ENCODE measurements at places on chromosomes 12 and 14.
A peak's percentile ranks its signal among the peaks of the same experiment; 100 is the strongest.

DNA sequence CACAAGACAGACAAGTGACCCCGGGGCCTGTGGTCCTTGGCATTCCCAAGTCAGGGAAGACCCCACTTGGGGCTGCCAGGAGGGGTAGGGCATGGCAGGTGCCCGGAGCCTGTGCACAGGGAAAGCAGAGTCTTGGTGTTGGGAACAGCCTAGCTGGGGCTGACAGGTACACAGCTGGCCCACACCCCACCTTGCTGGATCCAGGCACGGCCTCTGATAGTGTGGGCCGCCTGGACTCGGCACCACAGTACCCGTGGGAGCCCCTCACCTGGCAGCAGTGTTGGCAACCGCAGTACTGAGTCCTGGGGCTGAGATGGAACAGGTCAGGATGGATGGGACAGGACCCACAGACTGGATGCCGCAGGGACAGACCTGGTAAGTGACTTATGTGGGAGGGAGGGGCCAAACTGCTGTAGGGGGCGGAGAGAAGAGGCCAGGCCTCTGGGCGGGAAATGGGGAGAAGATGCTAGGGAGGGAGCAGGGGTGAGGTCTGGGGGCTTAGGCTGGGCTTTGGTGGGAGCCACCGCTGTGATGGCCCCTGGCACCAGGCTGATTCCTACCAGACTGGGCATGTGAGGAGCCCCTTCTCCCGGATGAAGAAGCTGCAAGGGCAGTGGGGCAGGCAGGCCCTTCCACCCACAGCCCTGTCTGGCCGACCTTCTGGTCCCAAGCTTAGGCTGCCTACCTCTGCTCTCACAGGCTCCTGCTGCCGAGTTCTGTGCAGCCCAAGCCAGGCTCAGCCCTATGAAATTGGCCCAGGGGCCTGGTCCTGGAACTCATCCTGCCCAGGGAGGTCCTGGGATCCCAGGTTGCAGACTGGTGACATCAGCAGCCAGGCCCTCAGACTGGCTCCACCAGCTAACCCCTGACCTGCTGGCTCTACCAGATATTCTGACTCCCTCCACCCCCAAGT lies at the start of gene TGM1:
TGM1 (minus strand) TSS at position 357 of the 913 bp plus-strand sequence. CDS start 825 bp downstream, outside the sequence.
- no peak for DNase-seq

- no peak for DNase-seq
Measured at GRCh38 chr14:38233218-38233617, 22.7 kb downstream of the CLEC14A start.

DNA sequence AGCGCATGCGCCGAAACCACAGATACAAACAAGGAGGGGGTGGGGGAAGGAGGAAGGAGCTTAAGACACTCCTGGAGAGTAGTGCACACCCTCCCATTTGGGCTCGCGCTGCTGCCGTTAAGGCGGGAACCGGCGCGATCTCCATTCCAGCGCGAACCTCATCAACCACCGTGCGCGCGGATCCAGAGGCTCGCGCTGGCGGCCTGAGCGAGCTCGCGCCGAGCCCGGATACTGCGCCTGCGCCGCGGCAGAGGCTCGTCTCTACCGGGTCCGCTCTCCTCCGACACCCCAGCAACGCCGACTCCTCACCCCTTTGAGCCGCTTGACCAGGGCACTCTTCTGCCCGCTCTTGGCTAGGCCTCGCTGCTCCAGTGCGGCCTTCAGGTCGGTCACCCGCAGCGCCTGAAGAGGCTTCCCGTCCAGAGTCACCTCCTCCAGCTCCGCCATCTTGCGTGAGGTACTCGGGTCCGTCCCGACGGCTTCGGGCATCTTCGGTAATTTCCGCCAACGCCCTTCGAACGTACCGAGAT lies at the start of gene ACIN1:
ACIN1 (minus strand) TSS at position 471 of the 530 bp plus-strand sequence; CDS start at position 447, 24 bp downstream.
- DNase-seq: peak; percentile 54

DNA sequence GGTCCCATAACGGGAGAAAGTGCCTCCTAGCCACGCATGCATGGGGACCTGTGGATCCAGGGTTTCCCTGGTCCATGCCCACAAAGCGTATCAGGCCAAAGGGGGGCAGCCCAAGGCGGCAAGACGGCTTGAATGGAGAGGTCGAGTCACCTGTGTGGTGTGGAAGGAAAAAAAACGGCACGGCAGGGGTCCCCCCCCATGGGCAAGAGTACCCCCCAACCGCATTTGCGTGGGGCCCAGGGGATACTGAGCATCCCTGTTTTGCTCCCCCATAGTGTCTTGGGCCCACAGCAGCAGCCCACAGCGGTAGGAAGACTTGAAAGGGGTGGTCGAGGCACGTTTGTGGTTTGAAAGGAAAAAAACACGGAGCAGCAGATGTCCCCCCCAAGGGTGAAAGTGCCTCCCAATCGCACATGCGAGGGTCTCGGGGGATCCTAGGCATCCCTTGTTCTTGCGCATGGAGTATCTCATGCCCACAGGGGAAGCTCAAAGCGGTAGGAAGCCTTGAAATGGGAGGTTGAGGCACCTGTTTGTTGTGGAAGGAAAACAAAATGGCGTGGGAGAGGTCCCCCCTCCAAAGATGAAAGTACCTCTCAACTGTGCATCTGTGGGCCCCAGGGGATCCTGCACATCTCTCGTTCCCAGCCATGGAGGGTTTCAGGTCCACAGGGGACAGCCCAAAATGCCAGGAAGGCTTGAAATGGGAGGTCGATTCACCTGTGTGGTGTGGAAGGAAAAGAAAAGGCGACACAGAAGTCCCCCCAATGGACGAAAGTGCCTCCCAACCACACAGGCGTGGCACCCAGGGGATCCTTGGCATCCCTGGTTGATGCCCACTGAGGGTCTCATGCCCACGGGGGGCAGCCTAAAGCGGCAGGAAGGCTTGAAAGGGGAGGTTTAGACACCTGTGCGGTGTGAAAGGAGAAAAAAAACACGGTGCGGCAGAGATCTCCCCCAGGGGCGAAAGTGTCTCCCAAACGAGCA lies 577.5 kb downstream of the ALG10 start:
- no peak for DNase-seq

GRCh38 chr14:21382886-21383847 lies 652 bp downstream of the SUPT16H start:
- peak; percentile 4 for DNase-seq

DNA sequence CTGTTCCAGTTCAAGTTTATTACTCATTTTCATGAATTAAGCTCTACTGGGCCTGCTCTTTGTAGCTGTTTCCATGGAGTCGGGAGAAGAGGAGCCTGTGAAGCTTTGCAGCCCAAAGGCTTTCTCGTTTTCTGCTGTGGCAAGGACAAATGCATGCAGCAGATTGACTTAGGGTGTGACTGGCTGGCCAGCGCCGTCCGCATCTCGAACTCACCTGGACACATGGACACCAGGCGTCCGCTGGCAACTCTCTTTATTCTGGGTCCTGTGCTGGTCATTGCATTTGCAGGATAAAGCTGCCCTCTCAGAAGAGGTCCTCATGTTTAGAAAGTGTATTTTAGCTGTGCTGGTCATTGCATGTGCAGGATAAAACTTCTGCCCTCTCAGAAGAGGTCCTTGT lies 350.4 kb downstream of the TMEM121 start:
- no peak for DNase-seq

DNA sequence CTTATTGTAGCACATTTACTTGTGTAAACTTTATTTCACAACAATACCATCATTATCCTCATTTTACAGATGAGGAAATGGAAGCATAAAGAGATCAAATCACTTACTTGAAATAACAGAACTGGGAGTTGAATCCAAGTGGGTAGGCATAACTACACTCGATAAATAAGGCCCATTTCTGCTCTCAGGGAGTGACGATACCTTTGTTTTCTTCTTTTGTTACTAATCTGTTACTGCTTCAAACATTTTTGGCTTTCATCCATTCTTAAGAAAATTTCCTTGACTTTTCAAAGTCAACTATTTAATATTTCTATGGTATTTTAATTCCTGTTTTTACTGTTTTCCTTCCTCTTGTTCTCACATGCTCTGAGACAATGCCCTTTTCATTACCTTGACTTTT lies 201.6 kb downstream of the ATP23 start:
- no peak for DNase-seq

DNA sequence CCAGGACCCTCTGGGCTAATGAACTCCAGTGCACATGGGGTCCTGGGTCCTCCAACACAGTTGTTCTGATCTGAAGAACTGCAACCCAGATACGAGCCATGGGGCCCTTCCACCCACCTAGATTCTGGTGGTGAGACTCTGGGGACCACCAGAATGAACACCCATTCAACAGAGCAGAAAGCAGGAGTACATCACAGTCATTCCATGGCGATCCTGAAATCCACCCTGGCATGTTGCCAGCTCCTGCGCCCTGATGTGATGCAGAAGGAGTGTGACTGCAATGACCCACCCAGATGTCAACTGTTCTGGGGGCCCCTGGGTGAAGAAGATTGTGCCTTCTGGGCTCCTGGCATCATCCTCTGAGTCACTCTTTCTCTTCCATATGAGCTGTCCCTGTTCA lies 211.6 kb downstream of the KIF26A start:
- no peak for DNase-seq

GRCh38 chr12:50331745-50332144 lies 48.4 kb upstream of the LIMA1 start:
- no peak for DNase-seq

DNA sequence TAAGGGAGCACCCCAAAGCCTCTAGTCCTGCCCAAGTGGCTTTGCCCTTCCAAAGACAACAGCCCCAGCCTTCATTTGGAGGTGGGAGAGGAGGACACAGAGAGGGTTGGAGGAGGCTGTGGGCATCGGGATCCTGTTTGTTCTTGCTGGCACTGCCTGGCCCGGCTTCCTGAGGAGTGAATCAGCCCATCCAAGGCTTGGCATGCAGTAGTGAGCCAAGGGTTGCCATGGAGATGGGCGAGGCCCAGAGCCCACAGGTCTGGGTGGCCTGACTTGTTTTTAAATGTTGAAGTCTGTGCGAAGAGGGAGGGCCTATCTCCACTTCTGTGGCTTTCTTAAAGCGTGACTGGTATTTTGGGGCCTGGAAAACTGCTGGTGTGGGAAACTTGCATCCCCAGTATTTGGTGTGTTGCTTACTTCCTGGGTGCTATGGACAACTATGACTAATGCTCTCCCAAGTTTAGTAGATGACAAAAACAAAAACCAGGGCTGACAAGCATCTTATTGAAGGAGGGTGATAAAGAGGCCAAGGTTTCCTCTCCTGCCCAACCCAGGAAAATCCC lies 15.8 kb downstream of the CD9 start:
- no peak for DNase-seq

DNA sequence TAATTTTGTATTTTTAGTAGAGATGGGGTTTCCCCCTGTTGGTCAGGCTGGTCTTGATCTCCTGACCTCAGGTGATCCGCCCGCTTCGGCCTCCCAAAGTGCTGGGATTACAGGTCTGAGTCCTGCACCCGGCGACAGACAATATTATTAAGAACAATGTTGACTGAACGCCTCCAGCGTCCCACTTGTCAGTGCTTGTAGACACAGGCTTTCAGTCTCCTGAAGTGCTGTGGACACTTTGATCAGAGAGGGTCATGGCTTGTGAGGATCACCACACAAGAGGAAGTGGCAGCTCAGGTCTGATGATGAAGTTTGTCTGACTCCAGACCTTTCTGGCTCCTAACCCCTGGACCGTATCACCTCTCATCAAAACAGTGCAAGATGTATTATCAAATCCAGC lies 114.6 kb downstream of the CHST11 start:
- DNase-seq: no peak

DNA sequence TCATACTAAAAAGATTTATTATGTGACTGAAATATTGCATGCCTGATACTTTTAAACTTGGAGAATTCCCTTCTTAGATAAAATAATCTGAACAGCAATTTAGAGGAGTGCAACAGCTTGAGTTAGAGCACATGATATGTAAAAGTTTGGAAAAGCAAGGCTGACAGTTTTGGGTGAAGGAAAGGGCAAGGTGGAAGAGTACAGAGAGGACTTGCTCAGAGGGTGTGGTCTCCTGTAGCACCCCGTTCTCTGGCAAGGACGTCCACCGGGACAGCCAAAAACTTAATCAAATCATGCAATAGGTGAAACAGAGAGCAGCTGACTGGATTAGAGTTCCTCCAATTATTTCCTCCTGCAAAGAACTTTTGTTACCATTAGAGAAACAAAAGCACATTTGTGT lies 65.2 kb upstream of the PDZRN4 start:
- DNase-seq: no peak

Measured in stimulated activated CD8-positive, alpha-beta memory T cell treated with anti-CD3 and anti-CD28 coated beads, Interleukin-4, amount 100 ng/mL, for 1 hour (primary cell).